Fibroblast of upper back skin (primary cell): ENCODE measurements at places on chromosomes 1 and 21.

DNA sequence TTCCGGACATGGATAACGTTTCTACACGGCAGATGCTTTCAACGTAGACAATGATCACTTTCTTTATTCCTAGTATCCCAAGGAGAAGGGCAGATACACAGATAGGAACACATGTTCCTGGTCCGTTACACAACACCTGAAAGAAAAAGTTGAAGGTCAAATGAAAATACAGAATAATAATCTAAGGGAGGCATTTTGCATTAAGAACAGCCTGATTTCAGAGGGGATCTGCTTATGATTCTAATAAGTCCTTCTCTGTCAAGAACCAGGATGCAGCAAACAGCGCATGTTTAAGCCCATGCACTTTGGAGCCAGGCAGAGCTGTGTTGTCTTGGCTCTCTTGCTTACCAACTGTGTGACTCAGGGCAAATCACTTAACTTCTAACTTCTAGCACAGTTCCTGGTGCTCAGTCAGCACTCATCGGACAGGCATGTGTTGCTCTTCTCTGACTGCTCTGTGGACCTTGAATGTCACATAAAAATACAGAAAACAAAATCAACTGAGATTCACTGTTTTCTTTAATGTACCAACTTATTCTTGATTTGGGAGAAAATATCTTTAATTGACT, 56.3 kb upstream of the CNN3 start:
- DNase-seq: peak; percentile 83

- DNase-seq: no peak
These were observed 36.4 kb downstream of the KYAT3 start for GRCh38 chr1:88956003-88956402.

GRCh38 chr1:193730017-193730416, 543.6 kb upstream of the B3GALT2 start:
- no peak for DNase-seq

GRCh38 chr1:43460988-43461693, 7.4 kb upstream of the HYI start:
- no peak for DNase-seq

- DNase-seq: peak; percentile 77
These were observed 315.0 kb downstream of the TGFB2 start for GRCh38 chr1:218659911-218660677.

DNA sequence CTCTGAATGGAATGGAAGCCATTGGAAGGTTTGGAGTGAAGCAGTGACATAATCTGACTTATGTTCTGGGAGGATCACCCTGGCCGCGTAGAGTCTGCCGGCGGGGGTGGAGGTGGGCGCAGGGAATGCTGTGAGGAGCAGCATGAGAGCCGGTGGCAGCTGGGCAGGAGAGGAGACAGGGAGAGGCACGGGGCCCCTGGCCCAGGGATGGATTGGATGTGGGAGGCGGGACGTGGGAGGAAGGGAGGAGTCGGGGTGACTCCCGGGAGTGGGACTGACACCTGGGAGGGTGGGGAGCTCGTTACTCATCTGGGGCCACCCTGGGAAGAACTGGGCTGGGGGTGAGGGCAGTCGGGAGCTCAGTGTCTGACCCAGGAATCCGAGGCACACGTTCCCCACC, 10.4 kb upstream of the KCNAB2 start:
- no peak for DNase-seq

- no peak for DNase-seq
These were observed 2.6 kb downstream of the TAGLN2 start for GRCh38 chr1:159922511-159923202.

DNA sequence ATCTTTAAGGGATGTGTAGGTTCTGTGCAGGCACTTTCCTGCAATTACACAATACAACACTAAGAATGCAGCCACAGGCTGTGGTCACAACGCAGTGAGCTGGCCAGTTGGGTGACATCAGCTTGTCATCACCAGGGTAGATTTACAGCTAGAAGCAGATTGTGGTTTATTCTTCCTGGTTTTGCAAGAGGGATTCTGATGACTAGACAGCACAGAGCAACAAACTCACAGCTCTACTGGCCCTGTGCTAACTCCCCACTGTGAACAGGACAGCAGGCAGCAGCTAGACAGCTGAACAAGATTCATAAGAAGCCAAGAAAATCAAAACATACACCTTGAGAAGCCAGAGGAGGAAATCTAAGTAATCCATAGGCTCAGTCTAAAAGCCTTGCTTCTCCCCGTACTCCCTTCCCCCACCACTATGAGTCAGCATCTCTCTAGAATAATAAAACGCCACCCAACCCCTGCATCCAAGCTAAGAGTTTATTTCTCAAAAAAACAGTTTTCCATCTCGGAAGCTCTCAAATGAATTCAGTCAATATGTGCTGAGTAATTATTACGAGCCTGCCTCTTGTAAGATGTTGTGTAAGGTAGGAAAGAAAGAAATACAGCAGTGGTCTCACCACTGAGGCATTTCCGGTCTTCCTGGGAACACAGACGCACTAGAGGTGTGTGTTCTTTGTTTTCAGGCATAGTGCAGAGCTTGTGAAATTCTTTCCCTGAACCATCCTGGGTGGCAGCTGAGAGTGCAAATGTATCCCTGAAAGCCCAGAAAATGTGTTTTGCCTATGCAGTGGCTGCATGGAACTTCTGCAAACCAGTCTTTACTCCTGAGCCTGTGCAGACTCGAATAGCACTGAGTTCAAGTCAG, 162.8 kb downstream of the NTPCR start:
- peak; percentile 100 for DNase-seq
